ENCODE measurements at places on chromosomes 7 and 10. TPM values are rescaled to one million over a fixed set of nuclear protein-coding genes. Genes with fewer than 3 reads are reported as not detected.
A peak's percentile ranks its signal among the peaks of the same experiment; 100 is the strongest.

The SLC26A5 gene
- total RNA-seq = not detected

The WNT16 gene
- total RNA-seq = not detected

DNA sequence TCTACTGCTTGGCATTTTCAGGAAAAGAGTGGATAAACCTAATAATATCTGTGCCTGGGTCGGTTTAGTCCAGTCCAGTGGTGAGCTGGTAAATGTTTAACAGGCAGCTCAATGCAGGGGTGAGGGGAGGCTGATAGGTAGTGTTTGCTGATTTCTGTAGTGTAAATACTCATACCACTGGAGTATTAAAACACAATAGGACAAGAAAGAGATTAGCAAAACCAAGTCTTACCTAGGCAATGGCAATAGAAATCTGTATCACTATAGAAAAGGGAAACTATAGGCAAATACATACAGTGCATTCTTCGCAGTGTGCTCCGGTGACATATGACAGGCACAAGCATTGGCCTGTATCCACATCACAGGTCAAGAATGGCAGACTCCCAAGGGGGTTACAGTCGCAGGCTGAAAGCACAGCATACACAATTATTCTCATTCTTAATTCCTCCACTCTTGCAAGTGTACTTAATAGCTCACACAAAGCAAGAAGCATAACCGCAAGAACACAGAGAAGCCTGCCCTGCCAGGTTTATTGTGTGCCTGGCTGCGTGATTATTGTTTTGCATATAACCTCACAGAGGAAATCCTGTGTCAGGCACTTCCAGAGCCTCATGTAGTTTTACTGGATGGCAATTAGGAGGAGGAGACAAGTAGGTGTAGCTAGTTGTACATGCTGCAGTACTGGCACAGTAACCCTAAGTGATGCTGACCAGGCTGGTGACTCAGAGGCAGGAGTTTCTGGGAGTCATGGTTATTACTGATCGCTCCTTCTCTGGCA is 35.0 kb downstream of the LAMB4 start:
- peak; percentile 82 for DNase-seq

- no peak for DNase-seq
Measured at GRCh38 chr7:130910949-130911944, 177.2 kb upstream of the KLF14 start.

- no peak for DNase-seq
Measured at GRCh38 chr7:70771451-70771850, 360.5 kb upstream of the GALNT17 start.

DNA sequence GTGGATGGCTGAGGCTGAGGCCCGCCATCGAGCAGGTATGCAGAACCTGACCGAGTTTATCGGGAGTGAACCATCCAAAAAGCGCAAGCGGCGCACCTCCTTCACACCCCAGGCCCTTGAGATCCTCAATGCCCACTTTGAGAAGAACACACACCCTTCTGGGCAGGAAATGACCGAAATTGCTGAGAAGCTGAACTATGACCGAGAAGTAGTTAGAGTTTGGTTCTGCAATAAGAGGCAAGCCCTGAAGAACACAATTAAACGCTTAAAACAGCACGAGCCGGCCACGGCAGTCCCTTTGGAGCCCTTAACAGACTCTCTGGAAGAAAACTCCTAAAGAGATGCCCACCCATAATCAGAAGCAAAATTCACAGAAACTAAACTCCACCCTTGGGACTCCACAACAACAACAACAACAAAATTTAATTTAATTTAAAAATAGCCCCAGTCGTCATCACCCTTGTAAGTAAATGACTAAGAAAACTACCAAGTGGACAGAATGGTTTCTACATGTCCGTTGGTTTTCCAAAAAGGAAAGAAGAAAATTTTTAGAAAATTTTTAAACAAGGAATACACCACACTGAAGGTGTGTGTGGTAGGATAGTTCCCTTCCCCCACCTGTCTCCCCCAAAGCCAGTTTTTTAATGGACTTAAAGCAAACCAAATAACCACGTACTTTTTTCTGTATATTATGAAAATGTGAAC is 101.7 kb upstream of the YAE1 start:
- DNase-seq = no peak

DNA sequence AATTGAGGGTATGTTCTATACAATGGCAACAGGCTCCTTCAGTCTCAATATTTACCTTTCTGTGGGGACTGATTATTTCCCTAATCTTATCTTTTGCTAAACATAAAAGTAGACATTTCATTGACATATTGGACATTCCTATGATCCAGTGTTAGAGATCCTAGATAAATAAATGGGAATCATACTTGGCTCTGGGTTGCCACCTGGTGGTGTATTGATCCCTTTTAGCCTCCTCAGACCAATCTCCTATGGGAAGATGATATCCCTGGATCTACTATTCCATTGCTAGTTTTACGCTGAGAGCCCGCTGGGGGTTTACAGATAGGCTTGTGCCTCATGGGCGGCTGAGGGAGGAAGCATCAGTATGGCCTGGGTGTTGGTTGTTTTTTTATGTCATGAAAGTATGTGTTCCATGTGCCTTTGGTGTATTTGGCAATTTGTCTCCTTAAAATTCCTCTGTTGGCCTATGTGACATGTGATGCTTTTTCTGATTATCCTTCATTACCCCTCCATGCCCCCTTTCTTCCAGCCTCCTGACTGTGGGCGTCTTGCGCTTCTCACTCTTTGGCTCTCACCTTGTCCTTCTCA is 18.8 kb downstream of the CELF2 start:
- DNase-seq = no peak

GRCh38 chr10:77899080-77899477 is 27.5 kb downstream of the DLG5 start:
- peak; percentile 44 for DNase-seq

- DNase-seq = no peak
Measured at GRCh38 chr7:148330822-148331221, 259.7 kb upstream of the C7orf33 start.

Data from kidney epithelial cell (primary cell).